ENCODE measurements at places on chromosomes 4 and X. TPM values are rescaled to one million over a fixed set of nuclear protein-coding genes. Genes with fewer than 3 reads are reported as not detected.
A peak's percentile ranks its signal among the peaks of the same experiment; 100 is the strongest.

DNA sequence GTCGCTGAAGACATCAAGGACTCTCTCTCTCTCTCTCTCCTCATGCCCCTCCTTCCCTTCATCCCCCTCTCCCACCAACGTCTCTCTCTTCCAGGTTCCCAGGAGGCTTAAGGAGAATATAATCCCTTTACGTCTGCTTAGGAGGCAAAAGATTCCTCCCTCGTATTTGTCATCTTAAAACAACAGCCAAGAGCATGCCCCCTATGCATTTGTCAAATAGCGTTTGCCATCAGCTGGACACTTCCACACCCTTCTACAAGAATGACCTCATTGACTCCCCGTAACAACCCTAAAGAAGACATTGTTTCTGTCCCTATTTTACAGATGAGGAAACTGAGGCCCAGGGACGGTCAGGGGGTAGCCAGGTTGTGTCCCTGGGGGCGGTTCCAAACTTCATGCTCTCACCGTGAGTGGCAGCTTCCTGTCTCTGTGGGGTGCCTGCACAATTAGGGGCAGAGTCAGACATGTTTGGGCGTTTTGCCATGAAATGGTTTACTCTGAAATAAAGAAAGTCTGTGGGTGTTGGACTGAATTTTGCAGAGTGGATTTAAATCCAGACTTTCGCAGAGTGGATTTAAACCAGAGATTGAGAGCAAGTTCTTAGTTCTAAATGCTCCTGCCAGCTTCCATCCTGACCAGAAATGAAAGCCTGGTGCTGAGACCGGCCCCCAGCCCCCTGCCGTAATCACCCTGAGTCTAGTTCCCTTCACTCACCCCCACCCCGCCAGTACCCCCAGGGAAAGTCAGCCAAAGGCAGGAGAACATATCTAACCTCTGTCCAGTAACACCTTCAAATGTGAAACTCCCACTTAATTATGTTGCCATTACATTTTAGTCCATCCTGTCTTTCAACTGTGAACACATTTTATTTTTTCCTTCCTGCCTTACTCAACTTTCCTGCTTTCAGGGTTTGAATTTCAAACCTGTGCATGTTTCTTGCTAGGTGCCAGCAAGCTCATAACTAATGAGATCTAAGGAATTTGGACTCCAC is 44.3 kb upstream of the TBL1X start:
- DNase-seq = no peak

- DNase-seq = no peak
These were observed 350.1 kb downstream of the AR start for GRCh38 chrX:67893931-67894330.

DNA sequence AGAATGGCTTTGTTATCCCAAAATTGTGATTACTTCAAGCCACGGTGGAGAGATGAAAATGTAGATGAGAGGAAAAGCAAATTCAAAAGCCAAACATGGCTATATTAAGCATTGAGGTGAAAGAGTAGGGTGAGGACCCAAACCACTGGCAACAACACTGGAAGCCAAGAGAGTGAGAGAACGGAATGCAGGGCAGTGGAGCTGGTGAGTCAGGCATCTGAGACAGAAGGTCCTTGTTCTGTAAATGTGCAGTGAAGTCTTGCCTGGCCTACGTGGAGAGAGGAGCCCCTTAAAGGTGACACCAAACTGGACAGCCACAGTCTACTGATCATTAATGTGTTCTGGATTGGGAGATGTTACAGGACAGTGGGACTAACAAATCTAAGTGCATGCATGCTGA is 22.8 kb upstream of the SEC24B start:
- no peak for DNase-seq

DNA sequence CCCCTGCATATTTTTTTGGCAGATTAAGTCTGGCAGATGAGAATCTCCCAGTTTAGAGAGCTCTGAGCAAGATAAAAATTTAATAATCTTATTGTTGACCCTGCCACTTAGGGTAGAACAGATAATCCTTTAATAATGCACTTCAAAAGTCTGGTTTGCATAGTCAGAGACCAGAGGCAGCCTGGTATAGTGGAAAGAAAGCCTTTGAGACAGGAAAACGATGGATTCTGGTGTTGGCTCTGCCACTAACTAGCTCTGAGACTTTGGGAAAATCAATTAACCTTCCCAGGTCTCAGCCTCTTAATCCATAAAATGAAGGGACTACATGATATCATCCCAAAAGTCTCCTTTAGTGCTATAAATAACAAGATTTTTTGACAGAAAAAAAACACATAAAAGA is 824.5 kb downstream of the STIM2 start:
- no peak for DNase-seq

GRCh38 chrX:69179380-69179911 is 14.2 kb upstream of the PJA1 start:
- DNase-seq = peak; percentile 58

GRCh38 chr4:147539959-147540358 is 59.1 kb downstream of the EDNRA start:
- no peak for DNase-seq

DNA sequence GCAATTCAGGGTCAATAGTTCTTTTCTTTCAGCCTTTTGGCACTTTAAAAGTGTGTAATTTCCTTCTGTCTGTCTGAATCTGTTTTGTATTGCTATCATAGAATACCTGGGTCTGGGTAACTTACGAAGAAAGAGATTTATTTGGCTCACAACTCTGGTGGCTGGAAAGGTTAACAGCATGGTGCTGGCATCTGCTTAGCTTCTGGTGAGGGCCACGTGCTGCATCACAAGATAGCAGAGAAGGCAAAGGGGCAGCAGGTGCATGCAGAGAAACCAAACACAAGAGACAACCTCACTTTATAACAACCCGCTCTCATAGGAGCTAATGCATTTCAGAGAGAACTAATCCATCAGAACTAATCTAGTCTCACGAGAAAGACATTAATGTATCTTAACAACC is 18.8 kb downstream of the RGN start:
- no peak for DNase-seq

GRCh38 chr4:13289391-13289790 is 194.7 kb downstream of the RAB28 start:
- no peak for DNase-seq

- DNase-seq = no peak
These were observed 121.3 kb upstream of the S100G start for GRCh38 chrX:16528620-16529019.

DNA sequence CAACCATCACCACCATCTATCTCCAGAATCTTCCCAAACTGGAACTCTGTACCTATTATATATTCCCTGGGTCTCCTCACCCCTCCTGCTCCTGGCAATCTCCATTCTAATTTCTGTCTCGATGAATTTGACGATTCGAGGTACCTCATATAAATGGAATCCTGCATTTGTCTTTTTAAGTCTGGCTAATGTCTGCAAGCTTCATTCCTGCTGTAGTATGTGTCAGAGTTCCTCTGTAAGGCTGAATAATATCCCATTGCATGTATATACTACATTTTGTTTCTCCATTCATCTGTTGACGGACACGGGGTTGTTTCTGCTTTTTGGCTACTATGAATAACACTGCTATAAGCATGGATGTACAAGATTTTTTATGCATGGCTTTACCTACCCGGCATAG is 19.5 kb downstream of the PRKG2 start:
- no peak for DNase-seq

- no peak for DNase-seq
These were observed 116.7 kb downstream of the KLHL8 start for GRCh38 chr4:87103691-87104187.

DNA sequence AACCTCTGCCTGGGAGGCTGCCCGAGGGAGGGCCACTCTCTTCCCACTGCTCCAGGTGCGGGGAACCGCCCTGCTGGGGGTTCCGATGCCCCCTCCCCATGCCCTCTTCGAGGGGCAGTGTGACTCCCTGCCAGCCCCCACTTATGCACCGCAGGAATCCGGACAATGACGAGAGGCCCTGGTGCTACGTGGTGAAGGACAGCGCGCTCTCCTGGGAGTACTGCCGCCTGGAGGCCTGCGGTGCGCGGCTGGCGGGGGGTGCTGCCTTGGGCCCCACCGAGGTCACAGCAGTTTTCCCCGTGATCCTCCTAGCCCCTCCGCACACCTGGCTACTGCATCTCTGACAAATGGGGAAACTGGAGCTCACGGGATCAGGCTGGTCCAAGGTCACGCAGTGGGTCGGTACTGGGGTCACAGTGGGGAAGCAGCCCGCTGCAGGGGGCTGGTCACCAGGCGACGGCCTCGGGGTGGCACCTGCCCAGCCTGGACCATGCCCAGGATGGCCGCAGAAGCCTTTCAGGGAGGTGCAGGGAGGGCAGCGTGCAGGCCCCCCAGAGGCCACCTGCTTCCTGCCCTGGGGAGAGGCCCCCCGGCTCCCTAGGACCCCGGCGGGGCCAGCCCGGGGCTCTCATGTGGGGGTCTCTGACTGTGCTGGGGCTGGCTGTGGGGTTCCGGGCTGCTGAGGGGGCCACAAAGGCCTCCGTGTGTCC is 3.5 kb downstream of the HGFAC start:
- no peak for DNase-seq

DNA sequence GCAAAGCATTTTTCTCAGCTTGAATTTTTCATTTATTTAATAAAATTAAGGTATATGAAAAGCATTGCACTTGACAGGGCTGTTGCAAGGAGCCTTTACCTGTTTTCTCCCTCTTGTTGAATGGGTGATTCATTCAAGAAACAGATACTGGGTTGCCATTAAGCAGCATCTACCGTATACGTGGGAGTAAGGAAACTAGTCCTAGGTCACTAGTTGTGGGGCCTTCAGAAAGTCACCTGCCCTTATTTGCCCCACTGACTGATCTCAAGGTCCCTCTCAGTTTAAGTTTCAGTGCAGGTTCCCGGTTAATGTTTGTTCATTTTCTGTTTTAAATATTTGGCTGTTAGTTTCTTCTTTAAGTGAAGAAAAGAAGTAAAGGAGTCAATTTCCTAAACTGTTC is 34.0 kb downstream of the LHFPL1 start:
- DNase-seq = no peak

- DNase-seq = no peak
These were observed 386 bp upstream of the TMEM184C start for GRCh38 chr4:147616849-147617172.

- DNase-seq = no peak
These were observed 665.5 kb downstream of the TLL1 start for GRCh38 chr4:166538491-166539005.

DNA sequence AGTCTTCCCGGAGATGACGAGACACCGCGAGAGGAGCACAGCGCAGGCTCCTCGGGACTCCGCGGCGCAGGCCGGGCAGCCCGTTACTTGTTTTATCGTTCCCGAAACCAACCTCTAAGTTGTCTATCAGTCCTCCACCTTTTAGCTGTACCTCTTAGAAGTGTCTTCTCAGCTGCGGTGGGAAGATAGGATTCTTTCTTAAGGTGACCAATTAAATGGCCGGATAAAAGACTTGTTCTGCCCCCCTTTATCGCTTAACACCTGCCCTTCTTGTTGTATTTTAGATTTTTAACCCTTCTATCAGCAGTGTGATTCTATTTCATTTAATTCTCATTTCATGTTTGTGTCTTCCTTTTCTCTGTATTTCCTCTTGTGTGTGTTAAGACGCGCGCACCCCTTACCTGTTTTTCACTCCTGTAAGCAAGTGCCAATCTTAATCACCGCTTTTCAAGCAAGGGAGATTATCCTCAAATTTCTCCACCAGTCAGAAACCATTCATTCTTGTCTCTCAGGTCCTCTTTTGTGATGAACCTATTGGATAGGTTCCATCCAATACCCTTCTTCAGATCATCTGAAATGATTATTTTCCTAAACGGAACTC is at the start of gene SLC9B2:
Gene SLC9B2 (minus strand): TSS at position 15 of the 601 bp plus-strand sequence. CDS start 9,211 bp downstream, outside the sequence.
- DNase-seq = no peak

DNA sequence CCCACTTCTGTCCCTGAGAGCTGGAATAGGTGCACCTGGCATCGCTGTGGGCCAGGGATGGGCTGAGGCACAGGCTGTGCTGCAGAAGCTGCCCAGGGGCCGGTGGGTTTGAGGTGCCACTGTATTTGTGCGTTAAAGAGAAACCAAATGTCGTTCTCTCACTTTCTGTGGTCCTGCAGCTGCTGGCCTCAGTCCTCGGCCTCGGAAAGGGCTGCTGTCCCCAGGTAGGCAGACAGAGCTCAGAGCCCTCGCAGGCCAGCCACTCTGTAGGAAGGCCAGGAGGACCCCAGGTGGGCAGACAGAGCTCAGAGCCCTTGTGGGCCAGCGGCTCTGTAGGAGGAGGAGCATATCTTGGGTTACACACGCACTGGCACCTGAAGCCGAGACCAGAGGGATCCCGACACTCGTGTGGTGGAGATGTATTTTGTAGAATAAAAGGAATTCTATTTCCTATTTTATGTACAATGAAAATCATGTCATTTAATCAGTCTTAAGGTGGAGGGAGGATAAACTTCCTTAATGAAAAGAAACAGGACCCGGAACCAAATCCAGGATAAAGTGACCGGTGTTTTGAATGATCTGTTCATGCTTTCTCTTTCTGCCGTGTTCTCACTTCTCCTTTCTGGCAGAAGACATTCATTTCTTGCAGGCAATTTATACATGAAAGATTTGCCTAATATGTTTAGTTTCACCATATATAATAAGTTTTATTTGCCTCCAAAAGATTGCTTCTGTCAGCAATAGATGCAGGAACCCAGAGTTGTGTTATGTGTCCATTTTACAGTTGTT is 54.4 kb upstream of the HGFAC start:
- DNase-seq = no peak

DNA sequence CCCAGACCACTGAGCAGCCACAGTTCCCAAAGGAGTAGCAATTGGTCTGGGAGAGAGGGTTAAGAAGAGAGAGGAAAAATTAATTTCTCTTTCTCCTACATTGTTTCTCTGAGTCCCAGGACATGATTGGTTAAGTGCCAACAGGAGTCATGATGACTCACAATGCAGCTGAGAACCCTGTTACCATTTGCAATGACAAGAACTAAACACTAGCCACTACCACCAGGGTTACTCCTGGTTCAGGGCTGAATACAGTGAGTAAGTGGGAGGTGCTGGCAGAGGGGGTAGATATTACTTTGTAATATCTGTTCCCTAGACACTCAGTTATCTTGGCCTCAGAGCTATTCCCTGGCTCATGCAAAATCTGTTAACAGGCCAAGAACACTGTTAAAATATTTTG is 18.0 kb downstream of the ETDC start:
- no peak for DNase-seq

- DNase-seq = no peak
These were observed 120.6 kb upstream of the AGA start for GRCh38 chr4:177562859-177563258.

DNA sequence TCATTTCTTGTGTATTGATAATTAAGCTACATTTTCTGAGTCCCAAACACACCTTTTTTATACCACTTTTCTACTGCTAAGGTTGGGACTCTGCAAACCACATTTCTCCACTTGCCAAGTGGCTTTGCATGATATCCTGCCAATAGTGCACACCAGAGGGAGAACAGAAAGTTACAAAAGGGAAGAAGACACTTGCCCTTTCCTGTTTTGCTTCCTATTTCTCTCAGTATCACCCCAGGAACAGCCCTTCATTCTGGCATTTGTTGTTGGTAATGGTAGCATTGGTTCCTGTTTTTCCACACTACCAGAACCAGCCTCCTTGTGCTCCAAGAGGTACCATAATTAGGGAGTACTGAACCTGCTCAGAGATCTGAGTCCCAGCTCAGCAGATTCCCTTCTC is 87.1 kb downstream of the HDX start:
- DNase-seq = no peak

- no peak for DNase-seq
These were observed 189.7 kb upstream of the NDST3 start for GRCh38 chr4:117844594-117844993.

- DNase-seq = peak; percentile 52
These were observed 27.2 kb upstream of the SEC24B start for GRCh38 chr4:109406337-109406931.

The SMIM10L2A gene
- polyA plus RNA-seq = 11.0 TPM

The BANK1 gene
- 3.7 TPM for polyA plus RNA-seq

The TLR1 gene
- 3.7 TPM for polyA plus RNA-seq

The NAT8L gene
- 6.9 TPM for polyA plus RNA-seq

The MFAP3L gene
- polyA plus RNA-seq = 21.1 TPM

The KLB gene
- polyA plus RNA-seq = 0.17 TPM

The RTL9 gene
- 0.21 TPM for polyA plus RNA-seq

Measured in right renal pelvis (tissue), 4 donors.